ENCODE measurements at places on chromosomes 3 and 15.

GRCh38 chr15:67911727-67912126, 71.9 kb upstream of the RNU6-1 start:
- no peak for DNase-seq

GRCh38 chr3:142104763-142105162, 44.6 kb downstream of the TFDP2 start:
- DNase-seq = no peak

DNA sequence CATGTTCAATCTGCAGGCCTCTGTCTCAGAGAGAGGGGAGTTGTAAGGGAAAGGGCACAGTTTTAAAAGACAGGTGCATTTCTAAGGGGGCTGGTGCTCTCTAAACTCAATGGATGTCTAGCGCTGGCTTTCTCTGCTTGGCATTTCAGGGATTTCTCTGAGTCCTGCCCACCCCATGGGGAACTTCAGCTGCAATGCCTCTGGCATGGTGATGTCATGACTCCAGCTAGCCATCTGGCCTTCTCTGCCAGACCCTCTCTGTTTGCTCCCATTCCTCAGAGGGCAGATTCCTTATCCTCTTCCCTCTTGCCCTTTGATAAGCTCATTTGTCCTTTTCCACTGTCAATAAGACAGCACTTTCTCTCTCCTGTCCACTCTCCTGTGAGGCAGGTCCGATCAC, 40.8 kb downstream of the RPLP1 start:
- no peak for DNase-seq

DNA sequence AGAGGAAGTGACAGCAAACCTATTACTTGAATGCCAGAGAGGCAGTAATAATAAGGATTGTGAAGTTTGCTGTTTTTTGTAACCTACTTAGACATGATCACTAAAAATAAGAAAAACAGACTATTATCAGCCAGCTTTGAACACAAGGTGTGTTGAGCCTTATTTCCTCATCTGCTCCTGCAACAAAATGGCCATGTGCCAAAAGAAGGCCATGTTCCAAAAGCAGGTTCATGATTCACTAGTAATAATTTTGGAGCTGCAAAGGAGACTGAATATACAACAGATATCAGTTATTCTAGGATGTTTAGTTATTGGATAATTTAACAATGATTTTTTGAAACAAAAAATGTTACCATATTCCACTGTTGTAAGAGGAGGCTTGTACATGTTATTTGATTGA, 578.7 kb downstream of the SQOR start:
- DNase-seq = no peak

DNA sequence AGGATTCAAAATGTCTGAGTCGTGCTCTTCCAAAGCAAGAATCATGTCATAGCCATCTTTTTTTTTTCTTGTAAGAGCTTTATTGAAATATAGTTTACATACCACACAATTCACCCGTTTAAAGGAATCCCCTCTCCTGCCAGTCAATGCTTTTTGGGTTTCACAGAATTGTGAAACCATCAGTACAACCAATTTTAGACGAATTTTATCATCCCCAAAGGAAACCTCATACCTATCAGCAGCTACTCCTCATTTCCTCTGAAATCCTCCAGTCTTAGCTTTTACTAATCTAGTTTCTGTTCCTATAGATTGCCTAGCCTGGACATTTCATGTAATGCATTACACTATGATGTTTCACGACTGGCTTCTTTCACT, 39.6 kb downstream of the ADIPOQ start:
- no peak for DNase-seq

DNA sequence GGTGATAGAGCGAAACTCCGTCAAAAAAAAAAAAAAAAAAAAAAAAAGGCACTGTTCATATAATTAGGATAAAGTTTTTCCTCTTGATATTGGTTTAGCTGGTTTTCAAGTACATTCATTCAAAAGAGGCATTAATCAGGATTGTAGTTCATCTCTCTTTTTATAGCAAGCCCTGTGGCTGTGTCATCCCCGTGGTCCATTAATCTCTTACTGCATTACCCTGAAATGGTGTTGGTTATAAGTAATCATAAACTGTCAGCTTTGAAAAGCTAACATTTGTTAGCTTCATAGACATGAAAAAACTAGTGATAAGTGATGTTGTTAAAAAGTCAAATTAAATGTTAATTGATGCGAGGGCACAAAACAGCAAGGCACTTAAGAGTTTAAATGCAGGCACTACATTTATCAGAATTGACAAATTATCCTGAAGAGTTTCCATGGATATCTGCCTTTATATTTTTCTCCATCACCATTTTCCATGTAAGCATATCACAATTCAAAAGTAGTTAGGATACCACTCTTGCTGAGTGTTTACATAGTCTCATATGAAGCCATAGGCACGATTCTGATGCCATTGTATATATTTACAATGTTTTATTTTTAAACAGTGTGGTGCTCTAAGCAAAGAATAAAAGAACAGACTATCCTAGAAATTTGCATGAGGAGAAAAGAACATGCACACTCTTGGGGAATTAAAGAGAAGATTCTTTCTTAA, 193.1 kb downstream of the OTOL1 start:
- no peak for DNase-seq

DNA sequence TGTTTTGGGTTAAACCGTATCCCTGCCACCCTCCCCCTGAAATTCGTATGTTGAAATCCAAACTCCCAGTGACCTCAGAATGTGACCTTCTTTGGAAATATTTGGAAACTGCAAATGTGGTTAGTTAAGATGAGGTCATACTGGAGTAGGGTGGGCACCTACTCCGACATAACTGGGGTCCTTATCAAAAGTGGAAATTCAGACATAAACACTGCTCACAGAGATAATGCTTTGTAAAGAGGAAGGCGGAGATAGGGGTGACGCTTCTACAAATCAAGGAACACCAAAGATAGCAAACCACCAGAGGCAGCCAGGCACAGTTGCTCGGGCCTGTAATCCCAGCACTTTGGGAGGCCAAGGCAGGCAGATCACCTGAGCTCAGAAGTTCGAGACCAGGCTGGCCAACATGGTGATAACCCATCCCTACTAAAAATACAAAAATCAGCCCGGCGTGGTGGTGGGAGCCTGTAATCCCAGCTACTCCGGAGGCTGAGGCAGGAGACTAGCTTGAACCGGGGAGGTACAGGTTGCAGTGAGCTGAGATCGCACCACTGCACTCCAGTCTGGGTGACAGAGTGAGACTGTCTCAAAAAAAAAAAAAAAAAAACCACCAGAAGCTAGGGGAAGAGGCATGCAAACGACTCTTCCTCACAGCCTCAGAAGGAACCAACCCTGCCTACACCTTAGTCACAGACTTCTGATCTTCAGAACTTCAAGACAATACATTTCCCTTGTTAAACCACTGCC, 51.1 kb upstream of the CHD2 start:
- no peak for DNase-seq

- DNase-seq = no peak
Observed at GRCh38 chr3:87047852-87048251, 56.9 kb upstream of the VGLL3 start.

DNA sequence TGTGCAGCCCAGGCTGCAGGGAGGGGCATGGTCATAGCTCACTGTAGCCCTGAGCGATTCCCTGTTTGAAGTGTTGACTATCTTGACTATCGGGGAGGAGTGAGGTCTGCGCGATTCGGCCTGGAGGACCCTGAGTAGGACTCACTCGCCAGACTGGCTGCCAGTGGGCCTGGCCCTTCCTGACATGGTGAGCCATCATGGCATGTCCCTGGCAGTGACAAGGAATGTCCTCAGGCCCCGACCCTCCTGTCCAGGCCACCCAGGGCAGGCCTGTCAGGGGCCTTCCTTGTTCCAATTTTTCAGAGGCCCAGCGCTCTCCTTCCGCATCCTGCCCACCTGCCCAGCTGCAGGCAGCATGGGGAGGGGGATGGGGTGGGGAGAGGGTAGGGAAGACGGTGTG, 5.2 kb upstream of the OCA2 start:
- no peak for DNase-seq

DNA sequence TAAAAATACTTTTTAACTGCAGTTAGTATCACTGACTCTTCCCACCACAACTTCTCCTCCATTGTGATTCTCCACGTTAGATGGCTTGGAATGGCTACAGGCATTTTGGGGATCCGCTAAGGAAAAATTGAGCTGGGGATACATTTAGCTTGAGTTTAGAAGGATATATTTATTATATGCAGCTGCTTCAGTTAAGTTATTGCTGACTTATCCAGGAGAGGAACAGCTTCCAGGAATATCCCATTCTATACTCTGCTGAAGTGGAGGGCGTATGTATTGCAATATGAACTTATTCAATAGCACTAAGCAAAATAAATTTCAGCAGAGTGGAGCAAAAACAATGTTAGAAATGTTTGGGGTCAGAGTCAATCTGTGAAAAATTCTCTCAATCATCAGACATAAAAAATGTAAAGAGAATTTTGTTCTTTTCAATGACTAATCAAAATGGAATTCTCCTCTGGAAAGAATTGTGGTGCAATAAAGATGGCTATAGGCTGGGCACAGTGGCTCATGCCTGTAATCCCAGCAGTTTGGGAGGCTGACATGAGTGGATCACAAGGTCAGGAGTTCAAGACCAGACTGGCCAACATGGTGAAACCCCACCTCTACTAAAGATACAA, 84.7 kb downstream of the NCEH1 start:
- no peak for DNase-seq

DNA sequence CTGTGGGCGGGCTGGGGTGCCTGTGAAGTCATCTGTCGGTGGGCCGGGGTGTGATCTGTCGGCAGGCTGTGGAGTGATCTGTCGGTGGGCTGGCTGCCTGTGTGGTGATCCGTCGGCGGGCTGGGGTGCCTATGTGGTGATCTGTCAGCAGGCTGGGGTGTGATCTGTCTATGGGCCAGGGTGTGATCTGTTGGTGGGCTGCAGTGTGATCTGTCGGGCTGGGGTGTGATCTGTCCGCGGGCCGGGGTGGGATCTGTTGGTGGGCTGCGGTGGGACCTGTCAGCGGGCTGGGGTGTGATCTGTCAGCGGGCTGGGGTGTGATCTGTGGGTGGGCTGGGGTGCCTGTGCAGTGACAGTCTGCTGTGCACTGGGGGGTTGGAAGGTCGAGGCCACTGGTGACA, 204.5 kb downstream of the XXYLT1 start:
- no peak for DNase-seq

GRCh38 chr3:128009952-128010846, 42.0 kb upstream of the SEC61A1 start:
- no peak for DNase-seq

DNA sequence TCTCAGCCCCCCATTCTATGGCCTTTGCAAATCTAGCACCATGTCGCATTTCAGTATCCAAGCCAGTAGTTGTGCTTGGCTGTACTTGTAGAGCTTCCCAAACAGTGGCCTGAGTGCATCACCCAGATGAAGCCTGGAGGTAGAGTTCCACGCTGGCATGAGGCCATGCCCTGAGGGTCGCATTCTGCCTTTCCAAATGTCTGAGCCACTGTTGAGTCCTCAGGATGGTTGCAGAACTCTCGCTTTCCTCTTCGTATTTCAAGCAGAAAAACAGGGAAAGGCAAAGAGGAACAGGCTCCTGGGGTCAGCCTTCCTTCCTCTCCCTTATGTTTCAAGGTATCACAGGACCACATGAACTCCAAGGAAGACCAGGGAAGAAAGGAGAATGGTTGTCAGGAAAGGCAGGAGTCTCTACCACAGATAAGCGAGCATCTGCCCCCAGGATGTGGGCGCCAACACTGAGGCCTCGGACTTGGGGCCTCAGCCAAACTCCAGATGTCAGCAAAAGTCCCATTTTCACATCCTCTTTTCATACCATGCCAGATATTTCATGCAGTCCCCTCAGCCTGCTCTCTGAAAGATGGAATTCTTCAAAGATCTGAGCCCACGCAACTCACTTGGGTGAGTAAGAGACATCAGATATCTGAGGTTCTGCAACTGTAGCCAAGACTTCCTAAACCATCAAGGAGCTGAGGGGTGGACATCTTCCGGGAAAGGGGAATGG, 19.4 kb upstream of the PRR20G start:
- no peak for DNase-seq

DNA sequence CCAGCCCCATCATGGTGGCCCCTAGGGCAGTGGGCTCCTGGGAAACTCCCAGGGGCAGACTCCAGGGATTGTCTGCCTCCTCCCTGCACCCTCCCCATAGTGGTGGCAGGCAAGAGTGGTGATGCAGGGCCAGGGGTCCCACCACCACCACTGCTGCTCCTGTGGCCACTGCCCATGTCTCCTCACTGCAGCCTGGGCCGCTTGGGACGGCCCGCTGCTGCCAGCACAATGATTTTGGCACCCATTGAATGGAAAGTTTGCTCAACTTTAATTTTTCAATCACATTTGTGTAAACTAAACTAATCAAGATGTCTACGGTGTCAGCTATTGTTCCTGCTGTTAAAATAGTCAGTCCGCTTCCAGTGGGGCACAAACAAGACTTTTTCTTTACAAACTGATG, 92.1 kb upstream of the TNFSF10 start:
- DNase-seq = no peak

GRCh38 chr15:71136793-71137518, 21.7 kb downstream of the THSD4 start:
- no peak for DNase-seq

- DNase-seq = no peak
Observed at GRCh38 chr3:147423798-147424580, 14.8 kb downstream of the ZIC1 start.

- no peak for DNase-seq
Observed at GRCh38 chr3:32140943-32141342, 34.5 kb downstream of the GPD1L start.

- peak; percentile 70 for DNase-seq
Observed at GRCh38 chr15:72685925-72686794, at the start of the genes BBS4 and HIGD2B. Gene BBS4, plus strand, starts transcription at chr15:72686207. Its CDS starts 21 bp downstream, at chr15:72686228. Gene HIGD2B, minus strand, starts transcription at chr15:72686182. Its CDS starts 9,808 bp downstream, at chr15:72676374.

- no peak for DNase-seq
Observed at GRCh38 chr3:39132096-39133092, 21.0 kb downstream of the CSRNP1 start.

DNA sequence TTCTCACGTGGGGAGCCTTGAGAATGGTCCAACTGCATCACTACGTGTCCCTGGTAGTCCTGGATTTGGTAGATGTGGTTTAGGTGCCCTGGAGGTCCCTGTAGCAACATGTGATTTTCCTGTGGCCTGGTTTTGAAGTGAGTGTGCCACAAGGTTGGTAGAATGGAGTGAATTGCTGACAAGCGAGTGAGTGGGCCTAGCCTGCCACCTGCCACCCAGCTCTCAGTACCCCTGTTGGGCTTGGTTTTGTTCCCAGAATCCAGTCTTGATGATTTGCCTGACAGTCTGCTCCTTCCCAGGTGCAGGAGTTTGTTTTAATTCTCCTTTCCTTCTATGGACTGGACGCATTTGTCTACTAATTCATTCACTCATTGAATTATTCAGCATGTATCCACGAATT, 19.4 kb downstream of the RPLP1 start:
- no peak for DNase-seq

DNA sequence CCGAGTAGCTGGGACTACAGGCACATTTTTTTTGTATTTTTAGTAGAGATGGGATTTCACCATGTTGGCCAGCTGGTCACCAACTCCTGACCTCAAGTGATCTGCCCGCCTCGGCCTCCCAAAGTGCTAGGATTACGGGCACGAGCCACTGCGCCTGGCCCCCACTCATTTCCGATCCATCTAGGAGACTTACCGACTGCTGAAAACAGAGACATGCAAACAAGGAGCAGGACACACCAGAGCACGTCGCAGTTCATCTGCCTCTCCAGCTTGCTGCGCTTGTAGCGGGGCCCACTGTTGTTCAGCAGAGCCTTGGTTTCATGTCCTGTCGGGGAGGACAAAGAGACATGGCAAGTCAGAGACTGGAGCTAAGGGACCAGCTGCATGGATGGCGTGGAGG, 137.4 kb downstream of the ATP10A start:
- DNase-seq = no peak

GRCh38 chr3:107825556-107825955, 265.3 kb downstream of the CD47 start:
- no peak for DNase-seq

- no peak for DNase-seq
Observed at GRCh38 chr3:52372822-52373504, 56.8 kb downstream of the DNAH1 start.

- no peak for DNase-seq
Observed at GRCh38 chr3:51799879-51800749, 21.1 kb upstream of the IQCF6 start.
